ENCODE measurements at places on chromosomes 2 and 18.

DNA sequence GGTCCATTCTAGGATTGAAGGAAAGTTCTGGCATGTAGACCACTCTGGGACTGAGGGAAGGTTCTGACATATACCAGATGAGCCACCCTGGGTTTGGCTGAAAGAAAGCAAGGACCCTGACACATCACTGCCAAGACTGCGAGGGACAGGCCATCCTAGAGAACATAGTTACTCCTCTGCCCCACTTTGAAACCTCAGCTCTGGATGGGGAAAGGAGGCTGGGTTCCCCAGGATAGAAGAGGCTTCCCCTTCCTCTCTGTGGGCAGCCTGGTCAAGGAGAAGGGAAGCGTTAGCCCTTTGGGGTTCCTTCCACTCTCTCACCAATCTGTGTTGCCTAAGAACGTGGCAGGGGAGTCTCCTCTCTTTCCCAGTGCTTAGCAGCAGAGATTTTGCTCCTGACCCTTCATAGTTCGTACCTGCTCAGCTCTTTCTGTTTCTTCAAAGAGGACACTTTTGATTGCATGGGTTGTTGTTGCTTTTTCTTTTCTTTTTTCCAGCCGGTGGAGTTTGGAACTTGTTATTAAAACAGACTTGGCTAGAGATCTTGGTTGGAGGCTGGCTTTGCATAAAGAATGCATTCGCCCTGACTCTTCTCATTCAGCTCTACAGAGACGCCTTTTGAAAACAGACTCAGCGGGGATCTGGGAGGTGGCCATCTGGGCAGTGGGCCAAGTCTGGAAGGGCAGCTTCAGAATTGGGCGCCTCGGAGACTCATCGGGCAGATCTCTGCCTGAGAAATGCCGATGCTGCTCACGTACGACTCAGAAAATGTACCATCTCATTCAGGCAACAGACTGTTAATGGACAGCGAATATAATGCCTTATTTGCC is 166.1 kb downstream of the CLIP4 start:
- DNase-seq = peak; percentile 96

GRCh38 chr2:61141151-61141550 is 20.8 kb upstream of the C2orf74 start:
- no peak for DNase-seq

- DNase-seq = no peak
Observed at GRCh38 chr2:68057658-68058396, 5.0 kb downstream of the C1D start.

DNA sequence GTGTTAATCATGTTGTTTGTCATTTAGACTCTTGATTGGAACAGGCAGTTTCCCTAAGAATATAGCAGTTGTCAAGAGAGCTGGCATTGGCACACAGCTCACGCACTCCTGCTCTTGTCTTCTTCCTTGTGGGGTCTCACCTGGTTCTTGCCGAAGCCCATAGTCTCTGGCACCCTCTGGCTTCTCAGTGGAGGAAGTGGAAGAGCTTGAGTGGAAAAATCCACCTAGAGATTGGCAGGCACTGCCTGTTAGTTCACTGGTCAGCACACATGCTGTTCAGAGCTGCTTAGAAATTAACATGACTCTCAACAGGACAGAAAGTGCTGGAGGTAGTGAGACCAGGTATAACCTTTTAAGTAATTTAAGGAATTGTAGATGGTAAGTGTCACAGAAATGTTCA is 28.3 kb downstream of the SCTR start:
- no peak for DNase-seq

DNA sequence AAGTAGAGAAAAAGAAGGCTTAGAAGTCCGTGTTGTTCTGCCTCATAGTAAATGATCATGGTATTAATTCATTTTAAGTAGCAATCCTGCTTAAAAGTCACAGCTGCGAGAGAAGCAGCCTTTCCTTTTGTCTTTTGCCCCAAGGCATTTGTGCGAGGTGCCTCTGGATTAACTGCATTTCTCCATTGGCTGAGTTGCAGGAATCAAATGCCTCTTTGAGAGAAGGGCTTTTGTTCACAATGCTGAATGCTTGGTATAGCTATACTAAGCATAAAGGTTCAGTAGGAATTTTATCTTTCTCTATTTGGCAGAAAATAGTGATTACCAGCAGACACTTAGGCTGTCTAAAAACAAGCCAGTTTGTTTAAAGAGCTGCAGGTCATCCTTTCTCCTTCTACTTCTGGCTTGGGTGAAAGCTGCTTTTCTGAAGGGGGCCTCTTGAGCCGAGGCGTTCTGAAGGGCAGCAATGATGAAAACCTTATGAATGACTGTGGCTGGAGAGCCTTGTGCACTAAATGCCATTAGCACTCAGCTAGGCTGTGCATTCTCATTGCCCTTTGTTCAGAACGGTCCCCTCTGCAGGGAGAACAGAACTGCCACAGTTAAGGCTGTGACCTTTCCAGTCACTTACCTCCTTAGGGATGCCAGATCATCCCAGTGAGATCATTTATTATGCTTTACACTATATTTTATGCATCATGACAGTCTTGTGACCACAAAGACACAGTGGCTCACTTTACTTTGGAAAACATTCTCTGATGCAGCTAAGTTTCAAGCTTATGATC is 68.8 kb upstream of the TMEM87B start:
- no peak for DNase-seq

GRCh38 chr2:41626936-41627335 is 420.9 kb upstream of the PKDCC start:
- no peak for DNase-seq

- no peak for DNase-seq
Observed at GRCh38 chr2:158125756-158126498, 24.3 kb downstream of the UPP2 start.

- DNase-seq = no peak
Observed at GRCh38 chr2:234241656-234242458, 191.4 kb downstream of the SPP2 start.

DNA sequence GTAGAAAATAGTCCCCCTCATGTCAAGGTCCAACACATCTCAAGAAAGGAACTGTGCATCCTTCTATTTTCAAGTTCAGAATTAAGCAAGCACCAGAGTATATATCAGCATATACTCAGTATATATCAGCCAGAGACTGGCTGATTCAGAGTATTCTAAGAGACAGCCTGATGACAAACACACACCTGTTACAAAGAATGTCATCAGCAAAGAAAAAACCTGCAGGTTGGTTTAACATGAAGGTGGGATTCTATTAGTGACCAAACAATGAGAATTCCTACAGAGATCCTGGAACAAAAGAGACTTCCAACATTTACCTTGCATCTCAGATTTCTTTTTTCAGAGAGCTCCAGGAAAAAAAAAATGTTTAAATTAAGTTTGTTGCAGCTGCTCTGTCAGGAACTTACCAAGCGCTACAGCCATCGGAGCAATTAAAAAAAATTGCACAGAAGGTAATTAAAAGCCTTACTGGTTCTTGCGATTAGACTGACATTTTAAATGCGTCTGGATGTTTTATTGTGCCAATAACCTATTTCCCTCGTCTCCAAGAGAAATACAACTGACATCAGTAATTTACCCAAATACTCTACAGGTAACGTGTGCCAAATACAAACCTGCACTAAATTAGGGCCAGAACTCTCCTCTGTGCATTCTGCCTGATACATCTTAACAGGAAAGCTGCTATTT is 218.1 kb downstream of the HNMT start:
- no peak for DNase-seq

- no peak for DNase-seq
Observed at GRCh38 chr18:45059695-45060094, 379.0 kb downstream of the SETBP1 start.

GRCh38 chr2:171524018-171524401 is 1.7 kb downstream of the CYBRD1 start:
- no peak for DNase-seq

- DNase-seq = no peak
Observed at GRCh38 chr18:13394801-13395200, 176.2 kb downstream of the LDLRAD4 start.

DNA sequence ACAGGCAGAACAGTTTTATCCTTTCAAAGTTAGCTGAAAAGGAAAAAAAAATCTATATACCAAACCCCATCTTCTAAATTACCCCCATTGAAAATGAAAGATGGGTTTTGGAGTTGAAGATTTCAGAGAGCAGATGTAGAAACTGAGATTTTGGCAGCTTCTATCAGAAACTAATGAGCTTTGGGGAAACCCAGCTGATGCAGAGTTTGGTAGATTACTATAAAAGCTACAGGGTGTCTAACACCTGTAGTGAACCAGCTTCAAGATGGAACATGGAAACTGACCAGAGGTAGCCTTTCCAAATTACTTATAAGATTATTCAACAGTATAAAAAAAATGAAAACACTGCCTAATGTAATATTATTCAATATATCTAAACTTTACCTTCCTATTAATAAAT is 583.1 kb downstream of the XIRP2 start:
- no peak for DNase-seq

- no peak for DNase-seq
Observed at GRCh38 chr18:36695806-36696205, 133.0 kb downstream of the TPGS2 start.

- DNase-seq = no peak
Observed at GRCh38 chr18:3790703-3791102, 340.7 kb downstream of the TGIF1 start.

DNA sequence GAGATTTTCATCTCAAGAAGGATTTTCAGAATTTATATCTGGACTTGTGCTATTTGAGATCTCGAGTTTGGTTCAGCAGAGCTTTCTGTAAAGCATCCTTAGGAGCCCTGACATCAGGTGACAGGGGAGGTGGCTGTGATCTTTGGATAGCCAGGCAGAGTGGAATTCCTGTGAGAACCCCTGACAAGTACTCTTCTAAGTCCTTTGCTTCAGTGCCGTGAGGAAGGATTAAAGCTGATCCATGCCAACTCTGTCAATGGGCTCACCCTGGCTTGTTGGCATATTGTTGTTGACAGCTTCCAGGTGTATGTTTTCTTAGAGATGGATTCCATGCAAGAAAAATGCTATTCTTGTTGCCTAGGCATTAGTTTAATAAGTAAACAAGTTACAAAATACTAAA is 38.0 kb upstream of the NFE2L2 start:
- DNase-seq = no peak

DNA sequence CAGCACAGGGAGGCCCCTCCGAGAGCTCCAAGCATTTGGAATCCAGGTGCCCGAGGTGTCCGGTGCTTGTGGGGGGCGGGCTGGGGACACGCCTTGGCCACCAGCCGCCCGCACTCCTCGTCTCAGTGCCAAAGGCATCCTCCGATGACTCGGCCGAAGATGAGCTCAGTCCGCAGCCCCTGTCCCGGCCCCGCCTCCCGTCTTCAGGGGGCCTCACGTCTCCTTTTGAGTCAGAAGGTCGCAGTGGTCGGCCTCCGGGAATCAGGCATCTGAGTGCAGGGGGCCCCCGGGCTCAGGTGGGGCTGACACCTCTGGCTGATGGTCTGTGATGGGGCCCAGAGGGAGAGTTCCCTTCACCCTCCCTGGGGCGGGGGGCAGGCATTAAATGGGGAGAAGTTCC is 74.8 kb downstream of the NFATC1 start:
- DNase-seq = no peak

- DNase-seq = no peak
Observed at GRCh38 chr2:133717497-133717896, 149.2 kb upstream of the NCKAP5 start.

GRCh38 chr2:66987733-66988132 is 409.4 kb upstream of the ETAA1 start:
- DNase-seq = no peak

GRCh38 chr2:65054749-65055421 is 1.3 kb upstream of the CEP68 start:
- no peak for DNase-seq

- DNase-seq = no peak
Observed at GRCh38 chr2:28234807-28235206, 157.9 kb upstream of the FOSL2 start.

- no peak for DNase-seq
Observed at GRCh38 chr2:200356321-200356720, 49.8 kb downstream of the SPATS2L start.

GRCh38 chr18:22974707-22975106 is 41.6 kb downstream of the RBBP8 start:
- DNase-seq = no peak

GRCh38 chr2:126970583-126970982 is 71.9 kb downstream of the TEX51 start:
- DNase-seq = no peak

- no peak for DNase-seq
Observed at GRCh38 chr2:65420712-65421431, 11.5 kb downstream of the SPRED2 start.

GRCh38 chr18:3354506-3354905 is 92.6 kb downstream of the MYL12B start:
- DNase-seq = no peak

DNA sequence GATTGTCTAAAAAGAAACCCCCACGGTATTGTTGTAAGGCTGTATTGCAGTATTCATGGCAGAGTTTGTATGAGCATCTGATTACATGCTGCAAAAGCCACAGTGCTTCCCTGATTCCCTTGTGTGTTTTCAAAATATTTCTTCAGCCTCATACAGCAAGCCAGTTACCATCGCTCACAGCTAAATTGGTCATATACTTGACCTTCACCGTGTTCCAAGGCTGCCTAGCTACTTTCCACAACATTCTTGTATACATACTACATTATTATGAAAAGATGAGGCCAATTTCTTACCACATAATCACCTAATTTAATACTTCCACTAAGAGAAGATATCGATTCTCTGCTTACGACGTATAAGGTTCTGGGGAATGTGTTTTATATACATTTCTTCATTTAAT is 576.3 kb upstream of the CNTNAP5 start:
- no peak for DNase-seq

DNA sequence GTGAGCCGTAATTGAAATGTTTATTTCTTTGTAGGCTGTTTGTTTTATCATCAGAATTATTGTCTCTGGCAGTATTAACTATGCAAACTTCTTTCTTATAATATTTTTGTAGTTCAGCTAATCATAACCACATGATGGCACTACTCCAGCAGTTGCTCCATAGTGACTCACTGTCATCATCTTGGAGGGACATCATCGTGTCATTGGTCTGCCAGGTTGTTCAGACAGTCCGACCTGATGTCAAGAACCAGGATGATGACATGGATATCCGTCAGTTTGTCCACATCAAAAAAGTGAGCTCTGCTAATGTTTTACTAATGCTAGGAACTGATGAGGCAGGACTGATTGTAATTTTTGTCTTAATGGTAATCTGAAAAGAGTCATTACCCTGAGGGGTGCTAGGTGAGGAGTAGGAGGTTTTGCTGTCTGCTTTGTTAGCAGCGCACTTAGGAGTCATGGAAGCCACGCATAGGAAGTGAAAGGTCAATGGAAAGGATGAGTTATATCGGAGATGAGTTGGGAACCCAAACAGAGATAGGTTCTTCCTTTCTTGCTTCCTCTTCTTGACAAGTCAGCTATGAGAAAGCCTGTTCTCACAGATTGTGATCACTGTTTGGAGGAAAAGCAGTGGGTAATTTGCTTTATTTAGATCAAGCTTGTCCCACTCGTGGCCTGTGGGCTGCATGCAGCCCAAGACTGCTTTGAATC is 49.2 kb downstream of the PIKFYVE start:
- no peak for DNase-seq

GRCh38 chr2:42978887-42979415 is 186.6 kb upstream of the HAAO start:
- DNase-seq = no peak

GRCh38 chr2:60565472-60565871 is 12.0 kb upstream of the BCL11A start:
- no peak for DNase-seq

All from posterior cingulate gyrus (tissue), 11 donors.